NAMALWA (cell line): ENCODE measurements at places on chromosomes 4 and X.

DNA sequence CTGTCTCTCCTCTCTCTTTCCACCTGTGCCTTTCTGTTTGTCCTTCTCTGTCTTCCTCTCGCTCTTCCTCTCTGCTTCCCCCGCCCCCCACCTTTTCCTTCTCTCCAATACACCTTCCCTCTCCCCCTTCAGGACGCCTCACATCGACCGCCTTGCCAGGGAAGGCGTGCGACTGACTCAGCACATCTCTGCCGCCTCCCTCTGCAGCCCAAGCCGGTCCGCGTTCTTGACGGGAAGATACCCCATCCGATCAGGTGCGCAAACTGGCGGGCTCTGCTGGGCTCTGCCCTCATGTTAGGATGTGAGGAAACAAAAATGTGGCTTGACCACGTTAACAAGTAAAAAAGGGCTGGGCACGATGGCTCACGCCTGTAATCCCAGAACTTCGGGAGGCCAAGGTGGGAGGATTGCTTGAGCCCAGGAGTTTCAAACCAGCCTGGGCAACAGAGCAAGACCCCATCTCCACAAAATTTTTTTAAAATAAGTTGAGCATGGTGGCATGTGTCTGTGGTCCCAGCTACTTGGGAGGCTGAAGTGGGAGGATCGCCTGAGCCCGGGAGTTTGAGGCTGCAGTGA is 35.2 kb downstream of the ARSF start:
- no peak for DNase-seq

GRCh38 chr4:1746919-1747602 is 25.7 kb downstream of the TACC3 start:
- DNase-seq: no peak

GRCh38 chr4:20639346-20639745 is 60.9 kb upstream of the PACRGL start:
- DNase-seq: no peak

- DNase-seq: no peak
These were observed 276.0 kb upstream of the TET2 start for GRCh38 chr4:104870495-104871233.

DNA sequence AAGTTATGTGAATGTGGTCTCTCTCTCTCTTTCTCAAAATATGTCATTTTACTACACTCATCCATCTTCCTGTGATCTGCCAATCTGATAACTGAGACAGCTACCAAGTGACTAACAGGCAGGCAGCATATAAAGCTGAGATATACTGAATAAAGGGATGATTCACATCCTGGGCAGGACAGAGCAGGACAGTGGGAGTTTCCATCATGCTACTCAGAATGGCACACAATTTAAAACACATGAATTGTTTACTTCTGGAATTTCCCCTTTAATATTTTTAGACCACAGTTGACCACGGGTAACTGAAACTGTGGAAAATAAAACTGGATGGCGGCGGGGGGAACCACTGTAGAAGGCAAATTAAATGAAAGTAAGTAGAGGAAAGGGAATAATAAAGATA is 58.6 kb upstream of the DCTD start:
- peak; percentile 7 for DNase-seq

DNA sequence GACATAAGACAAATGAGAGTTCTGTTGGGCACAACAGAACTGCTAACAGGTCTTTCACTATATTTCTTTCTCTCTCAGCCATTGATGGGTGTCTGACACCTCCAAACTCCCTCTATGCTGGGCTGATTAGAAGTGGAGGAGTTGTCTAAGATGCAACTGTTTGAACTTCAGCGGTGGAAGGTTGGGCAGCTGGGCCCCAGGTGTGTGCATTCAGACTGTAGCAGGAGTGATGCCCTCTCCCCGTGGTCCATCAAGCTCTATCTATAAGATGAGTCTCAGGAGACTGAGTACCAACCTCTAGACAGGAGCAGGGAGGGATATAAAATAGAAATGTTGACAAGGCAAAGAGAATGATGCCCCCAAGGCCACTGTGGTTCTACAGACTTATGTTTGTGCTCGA is 28.2 kb upstream of the CHRNA9 start:
- peak; percentile 62 for DNase-seq

DNA sequence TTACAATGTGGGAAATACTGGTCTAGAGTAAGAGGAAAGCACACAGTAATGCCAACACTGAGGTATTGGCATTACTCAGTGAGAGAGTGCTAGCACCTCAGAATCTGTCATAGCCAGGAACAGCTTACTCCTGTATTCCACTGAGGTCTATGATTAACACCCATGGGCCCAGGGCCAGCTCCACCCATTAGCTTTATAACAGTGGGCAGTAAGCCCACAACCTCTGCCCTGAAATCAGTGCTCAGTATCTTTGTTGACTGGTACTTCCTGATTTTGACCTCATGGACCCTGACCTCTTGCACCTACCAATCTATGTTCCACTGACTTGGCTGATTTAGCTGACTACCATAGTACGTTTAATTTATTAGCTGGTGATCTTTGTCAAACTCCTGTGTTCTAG is 56.1 kb downstream of the LANCL3 start:
- DNase-seq: no peak

- DNase-seq: no peak
These were observed 243.3 kb downstream of the ARAP2 start for GRCh38 chr4:36000941-36001557.

DNA sequence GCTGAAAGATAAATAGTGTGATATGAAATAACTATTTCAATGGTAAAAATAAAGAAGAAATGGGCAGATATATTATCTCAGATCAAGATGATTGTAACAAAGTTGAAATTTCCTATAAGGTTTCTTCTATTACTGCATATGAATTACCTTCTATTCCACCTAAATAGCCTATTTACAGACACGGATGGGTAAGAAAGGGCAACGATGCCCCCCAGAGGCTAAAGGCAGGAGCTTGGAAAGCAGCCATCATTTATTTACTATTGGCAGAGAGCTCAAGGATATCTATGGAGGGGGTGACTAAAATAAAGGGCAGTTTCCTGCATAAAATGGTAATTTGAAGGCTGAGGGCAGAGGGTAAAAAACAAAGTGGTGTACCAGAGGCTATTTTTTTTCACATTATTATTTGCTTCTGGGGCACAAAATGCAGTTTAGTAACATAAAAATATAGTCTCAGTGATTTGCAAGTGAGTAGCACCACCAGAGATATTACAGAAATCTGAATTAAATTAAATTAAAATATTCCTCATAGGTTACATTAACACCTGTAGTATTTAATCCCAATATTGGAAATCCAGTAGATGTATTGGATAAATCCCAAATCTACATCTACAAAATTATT is 123.1 kb downstream of the BTC start:
- DNase-seq: peak; percentile 43

- DNase-seq: no peak
These were observed 23.6 kb upstream of the GRSF1 start for GRCh38 chr4:70863099-70863790.

DNA sequence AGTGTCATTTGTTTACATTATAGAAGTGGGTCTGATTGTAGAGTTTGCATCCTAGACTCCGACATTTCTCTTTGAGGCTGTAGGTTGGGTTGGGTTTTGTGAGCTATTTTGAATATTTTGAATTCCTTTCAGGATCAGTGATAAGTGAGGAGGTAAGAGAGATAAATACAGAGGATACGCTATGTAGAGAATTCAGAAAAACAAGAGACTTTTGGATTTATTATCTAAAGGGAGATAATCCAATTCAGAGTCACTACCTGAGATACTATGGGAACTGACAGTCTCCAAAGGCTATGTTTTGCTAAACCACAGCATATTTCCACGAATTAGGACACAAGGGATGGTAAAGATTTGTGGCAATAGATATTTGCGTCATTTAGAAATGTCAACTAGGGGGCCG is 16.9 kb upstream of the RAP2C start:
- DNase-seq: no peak

GRCh38 chr4:125316401-125316790 is 1.6 kb downstream of the FAT4 start:
- DNase-seq: no peak

- no peak for DNase-seq
These were observed 183.2 kb upstream of the WDFY3 start for GRCh38 chr4:85149676-85150075.

- DNase-seq: no peak
These were observed 526.5 kb downstream of the TRIML1 start for GRCh38 chr4:188665491-188666457.

- no peak for DNase-seq
These were observed 176.0 kb upstream of the WDFY3 start for GRCh38 chr4:85142451-85142850.

DNA sequence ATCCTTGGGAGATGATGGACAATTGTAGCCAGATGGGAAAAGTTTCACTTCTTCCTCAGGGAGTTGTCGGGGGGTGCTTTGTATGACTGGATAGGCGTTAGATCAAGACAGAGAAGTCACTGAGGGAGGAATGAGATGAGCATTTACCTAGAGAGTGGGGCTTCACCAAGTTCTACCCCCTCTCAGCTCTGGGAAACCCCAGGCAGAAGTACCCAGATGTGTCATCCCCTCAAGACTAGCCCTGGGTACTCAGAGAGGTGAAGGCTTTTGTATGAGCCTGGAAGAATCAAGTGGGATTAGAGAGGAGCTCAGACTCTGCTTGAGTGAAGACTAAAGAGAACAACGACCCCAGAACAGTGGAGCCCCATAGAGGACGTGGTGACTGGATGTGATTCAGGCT is 1.9 kb downstream of the MAGEB1 start:
- DNase-seq: no peak

GRCh38 chrX:134670134-134670924 is 12.1 kb upstream of the PLAC1 start:
- DNase-seq: no peak

- DNase-seq: no peak
These were observed 473.0 kb downstream of the FAT4 start for GRCh38 chr4:125787707-125788106.

- no peak for DNase-seq
These were observed 10.8 kb upstream of the PITX2 start for GRCh38 chr4:110633358-110634341.

- DNase-seq: no peak
These were observed 69.0 kb downstream of the SLC16A2 start for GRCh38 chrX:74490247-74490646.

- DNase-seq: no peak
These were observed 206.8 kb downstream of the IL15 start for GRCh38 chr4:141843136-141843535.

DNA sequence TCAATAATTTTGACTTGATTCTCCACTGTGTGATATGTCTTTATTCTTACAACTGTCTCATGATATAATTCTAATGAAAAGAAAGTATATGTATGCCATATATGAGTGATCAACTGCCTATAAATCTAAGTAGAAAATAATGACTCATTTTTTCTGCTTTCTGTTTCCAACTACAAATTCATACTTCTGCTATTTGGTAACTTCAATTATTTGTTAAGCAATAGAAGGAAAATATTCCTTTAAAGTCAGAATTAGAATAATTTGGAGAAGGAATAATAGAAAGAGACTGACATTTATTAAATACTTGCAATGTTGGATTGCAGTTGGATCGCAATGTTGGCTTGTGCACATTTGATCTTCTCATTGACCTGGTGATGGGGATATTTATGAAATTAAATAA is 204.2 kb upstream of the PACRGL start:
- DNase-seq: no peak

DNA sequence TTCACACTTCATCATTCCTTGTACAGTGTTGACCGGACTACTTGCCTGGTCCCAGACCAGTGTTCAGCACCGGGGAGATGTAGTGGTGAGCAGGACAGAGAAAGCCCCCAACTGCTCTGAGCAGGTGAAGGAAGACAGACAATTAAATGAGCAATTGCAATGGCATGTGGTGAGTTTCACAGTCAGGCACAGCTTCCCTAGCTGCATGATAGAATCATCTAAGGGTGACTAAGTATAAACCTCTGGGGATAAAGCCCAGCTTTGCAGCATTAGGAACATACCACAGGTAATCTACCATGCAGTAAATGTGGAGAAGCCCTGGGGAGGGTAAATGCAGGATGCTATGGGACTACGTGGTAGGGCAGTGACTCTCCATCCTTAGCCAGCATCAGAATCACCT is 47.8 kb downstream of the TMA16 start:
- DNase-seq: no peak

GRCh38 chrX:103467887-103468286 is 51.4 kb downstream of the RAB40A start:
- no peak for DNase-seq
